ENCODE measurements at places on chromosomes 3 and 15.

- DNase-seq = no peak
Observed at GRCh38 chr3:98343647-98344507, 9.8 kb upstream of the OR5K4 start.

DNA sequence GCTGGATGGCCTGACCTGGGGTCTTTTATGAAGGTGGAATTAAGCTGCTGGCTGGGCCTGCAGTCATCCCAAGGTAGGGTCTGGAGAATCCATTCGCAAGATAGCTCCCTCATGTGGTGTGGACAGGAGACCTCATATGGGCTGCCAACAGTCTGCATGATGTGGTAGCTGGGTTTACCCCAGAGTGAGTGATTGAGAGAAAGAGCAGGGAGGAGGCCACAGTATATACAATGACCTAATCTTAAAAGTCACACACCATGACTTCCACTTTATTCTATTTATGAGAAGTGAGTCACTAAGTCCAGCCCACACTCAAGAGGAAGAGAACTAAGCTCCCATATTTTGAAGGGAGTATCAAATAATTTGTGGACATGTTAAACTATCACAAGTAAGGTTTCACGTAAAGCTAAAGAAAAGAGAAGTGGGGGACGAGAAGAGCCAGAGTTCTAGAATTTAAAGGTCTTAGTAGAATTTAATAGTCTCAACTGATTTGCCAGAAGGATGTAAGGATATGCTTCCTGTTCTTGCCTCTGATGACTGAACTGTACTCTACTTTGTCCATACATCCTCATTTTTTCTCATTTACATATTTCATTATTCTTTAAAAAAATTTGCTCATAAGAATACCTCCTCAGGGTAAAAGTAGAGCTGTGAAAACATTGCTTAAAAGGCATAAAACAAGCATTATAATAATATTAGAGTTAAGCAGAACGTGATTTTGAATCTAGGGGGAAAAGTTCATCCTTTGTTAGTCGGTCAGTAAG, 184.4 kb downstream of the PEX5L start:
- DNase-seq = no peak

DNA sequence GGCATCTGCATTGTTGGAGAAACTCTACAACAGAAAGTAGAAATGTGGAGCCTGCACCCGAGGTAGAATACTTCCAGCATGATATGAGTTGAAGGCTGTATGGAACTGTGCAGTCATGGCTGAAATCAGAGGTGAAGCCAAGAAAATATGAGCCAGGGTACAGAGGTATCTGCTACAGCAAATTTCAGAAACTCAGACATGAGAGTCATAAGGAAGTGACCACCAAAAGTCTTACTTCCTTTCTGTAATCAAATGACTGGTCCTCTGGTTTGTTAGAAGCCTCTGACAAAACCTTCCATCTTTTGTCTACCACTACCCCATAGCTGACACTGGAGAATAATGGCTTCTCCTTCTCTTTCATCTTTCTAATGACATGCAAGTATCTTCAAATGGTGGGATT, 159.4 kb downstream of the TMEM108 start:
- DNase-seq = no peak

GRCh38 chr15:31328428-31328968, 1.9 kb downstream of the KLF13 start:
- DNase-seq = peak; percentile 44

- no peak for DNase-seq
Observed at GRCh38 chr3:142028243-142028777, 121.0 kb downstream of the TFDP2 start.

DNA sequence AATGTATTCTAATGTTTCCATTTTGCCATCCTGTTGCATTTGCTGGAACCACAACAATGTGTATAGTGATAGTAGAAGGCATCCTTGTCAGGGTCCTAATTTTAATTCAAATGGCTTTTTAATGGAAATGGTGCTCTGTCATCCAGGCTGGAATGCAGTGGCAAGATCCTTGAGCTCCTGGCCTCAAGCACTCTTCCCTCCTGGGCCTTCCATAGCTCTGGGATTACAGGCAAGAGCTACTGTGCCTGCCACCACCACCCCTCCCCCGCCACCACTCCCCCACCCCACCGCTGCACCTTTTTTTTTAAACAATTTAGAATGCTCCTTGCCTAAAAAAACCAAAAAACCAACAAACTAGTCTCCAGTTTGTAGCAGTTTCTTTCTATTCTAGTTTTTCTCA, 15.2 kb upstream of the IQCF6 start:
- DNase-seq = no peak

- no peak for DNase-seq
Observed at GRCh38 chr3:41640076-41640475, 321.8 kb downstream of the ULK4 start.

DNA sequence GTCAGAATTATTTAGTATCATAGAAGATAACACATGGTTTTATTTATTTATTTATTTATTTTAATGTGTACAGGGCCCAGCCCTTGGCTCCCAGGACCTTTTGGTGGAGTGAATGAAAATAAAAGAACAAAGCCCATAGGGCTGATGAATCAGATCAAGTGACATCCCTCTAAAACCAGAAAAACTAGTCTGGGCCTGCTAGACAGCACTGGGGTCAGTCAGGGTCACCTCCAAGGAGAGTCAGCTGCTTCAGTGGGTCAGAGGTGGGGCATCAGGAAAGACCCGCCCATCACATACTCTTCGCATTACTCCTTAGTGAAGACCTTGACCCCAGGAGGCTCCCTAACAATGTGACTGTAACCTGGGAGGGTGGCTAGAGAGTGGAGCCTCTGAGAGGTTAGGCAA, 12.8 kb downstream of the PPCDC start:
- no peak for DNase-seq

DNA sequence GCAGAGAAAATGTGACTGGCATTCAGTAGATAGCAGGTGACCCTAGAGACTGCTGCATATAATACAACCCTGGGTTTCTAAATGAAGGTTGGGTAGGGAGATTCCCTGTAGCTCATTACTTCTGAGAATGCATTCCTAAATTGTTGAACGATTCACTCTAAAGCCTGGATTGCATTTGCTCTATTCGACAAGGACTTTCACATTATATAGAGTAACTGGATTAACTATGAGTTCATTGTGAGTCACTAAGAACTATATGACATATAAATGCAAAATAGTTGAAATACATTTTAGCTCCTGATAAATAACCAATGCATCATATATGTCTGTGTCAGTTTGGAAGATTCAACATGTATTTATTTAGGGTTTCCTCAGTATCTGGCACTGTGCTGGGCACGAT, 294.7 kb upstream of the CCDC54 start:
- no peak for DNase-seq

- DNase-seq = no peak
Observed at GRCh38 chr15:96564546-96564945, 234.0 kb downstream of the NR2F2 start.

DNA sequence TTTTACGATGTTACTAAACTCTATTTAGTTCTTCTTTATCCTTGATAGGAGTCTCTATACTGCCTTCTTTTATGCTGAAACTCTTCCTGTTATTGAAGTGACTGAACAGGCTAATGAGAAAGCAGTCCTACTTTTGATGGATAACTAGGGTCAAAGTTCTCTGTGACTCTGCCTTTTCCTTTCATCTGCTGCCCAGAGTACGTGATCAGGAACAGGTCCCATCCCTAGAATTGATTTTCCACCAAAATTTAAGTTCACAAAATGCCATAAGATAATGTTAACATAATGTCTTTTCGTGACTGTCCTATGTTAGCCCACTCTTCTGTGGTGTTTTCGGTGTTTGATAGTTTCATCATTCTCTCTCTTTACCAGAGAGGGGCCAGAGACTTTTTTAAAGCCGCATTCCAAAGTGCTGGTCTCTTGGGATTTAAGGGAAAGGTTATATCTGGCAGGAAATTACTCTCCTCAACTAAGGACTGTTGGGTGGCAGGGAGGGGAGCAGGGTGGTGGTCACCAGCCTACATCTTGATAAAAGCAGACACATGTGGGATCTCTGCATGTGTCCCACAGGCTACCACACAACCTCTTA, 50.3 kb upstream of the PLXND1 start:
- no peak for DNase-seq

DNA sequence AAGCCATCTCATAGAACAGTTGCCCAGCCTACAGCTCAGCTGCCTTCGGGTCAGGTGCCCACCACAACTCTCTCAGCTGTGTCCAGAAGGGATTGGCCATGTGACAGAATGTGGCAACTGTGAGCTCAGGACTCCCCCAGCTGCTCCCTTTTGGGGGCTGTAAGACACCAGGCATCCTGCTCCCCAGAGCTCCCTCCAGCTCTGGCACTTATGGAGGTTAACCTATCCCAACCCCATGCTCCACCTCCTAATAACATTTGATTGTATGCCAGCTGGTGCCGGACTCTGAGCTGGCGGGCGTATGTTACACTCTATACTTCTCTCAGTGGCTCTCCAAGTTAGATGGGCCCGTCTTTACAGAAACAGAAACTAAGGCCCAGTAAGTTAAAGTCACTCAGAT, 222.8 kb downstream of the FAM43A start:
- no peak for DNase-seq

DNA sequence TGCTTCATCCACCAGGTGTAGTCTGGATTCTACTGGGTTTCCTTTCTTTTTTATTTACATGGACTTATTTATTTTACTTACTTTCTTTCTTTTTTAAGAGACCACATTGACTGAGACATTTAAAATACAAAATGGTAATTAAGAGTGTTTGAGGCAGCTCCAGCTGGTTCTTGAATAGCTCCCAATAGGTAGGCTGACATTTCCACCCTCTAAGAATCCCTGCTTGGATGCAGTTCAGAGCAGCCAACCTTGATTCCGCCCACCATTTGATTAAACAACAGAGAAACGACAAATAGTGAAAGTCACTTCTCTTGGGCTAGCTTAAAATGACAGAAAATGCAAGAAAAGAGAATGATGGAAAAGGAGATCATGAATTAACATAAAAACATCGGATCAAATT, 270.5 kb downstream of the TUSC7 start:
- DNase-seq = no peak

GRCh38 chr3:131610174-131610573, 107.4 kb upstream of the MRPL3 start:
- no peak for DNase-seq

DNA sequence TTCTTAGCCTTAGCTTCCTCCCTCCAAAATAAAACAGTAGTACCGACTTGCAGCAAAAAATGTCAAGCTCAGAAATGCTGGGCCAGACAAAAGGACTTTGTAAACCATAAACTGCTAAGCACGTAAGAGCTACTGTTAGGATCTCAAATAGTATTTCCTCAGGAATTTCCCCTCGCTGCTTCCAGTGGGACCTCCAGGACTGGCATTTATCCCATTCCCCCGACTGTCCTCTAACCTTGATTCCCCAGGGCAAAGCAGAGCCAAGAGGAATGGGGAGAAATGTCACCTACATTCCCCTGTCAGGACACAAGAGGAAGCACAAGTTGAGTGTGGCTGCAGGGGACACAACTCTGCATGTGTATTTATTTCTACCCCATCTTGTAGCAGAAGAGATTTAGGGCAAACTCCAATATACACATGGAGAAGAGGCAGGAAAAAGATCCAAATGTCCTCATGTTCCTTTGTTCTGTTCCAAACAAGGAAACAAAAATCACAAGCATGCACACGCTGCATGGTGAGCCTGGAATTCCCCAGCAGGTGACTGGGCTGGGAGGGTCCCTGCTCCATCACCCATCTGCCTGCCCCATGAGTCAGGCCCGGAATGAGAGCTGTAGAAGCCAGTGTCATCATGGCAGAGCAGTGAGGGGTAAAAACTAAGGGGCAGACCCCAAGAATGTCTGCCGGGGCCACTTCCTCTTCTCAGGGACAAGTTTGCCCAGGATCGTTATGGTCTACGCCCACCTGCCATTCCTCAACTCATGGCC, 4.2 kb downstream of the STOML1 start:
- DNase-seq = no peak

DNA sequence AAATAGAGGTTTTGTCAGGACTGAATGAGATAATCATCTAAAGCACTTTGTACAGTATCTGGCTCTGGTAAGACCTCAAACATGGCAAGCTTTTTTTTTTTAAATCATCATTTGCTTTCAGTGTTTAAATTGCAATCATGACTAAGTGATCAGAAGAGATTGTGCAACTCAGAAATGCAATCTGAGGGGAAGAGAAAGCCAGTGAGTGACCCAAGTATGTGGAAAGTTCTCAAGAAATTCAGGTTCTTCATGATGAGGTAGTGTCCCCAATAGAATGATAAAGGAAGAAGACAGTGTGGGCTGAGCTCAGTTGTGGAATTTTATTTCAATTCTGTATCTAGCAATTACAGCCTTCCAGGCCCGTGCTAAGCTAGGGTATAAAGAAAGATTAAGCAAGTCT, 132.2 kb upstream of the TBC1D5 start:
- no peak for DNase-seq

DNA sequence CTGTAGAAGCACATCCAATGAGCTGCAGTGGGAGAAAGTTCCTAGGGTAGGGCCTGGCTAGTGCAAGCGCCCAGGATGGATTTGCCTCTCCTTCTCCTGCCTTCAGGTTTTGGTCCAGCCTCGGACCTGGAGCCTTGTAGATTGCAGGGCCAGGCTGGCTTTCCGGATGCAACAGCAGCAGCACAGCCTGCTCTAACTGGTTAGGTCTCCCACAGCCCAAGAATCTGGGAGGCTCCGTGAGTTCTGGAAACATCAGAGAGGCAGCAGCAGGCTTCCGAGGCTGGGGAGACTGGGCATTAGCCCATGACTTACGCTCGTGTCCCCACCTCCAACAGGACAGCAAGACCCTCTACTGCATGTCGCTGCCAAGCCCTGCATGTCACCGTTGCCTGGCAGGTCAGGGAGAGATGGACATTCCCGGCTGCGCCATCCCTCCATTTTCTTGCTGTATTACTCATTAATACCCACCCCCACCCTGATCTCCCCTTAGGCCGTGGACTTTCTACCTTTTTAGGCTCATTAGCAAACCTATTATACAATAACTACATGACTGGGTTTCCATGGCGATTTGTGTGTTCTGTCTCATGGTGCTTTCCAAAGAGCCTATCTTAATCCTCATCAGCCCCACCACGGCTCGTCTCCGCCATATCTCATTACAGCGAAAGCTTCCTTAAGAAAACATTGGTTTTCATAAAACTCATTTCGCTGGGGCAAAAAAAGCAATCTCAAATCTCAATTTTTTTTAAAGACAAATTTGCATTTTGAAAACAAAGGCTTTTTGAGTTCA, 40.9 kb upstream of the RGMA start:
- DNase-seq = no peak

GRCh38 chr3:186214670-186215069, 105.8 kb upstream of the ETV5 start:
- DNase-seq = no peak

DNA sequence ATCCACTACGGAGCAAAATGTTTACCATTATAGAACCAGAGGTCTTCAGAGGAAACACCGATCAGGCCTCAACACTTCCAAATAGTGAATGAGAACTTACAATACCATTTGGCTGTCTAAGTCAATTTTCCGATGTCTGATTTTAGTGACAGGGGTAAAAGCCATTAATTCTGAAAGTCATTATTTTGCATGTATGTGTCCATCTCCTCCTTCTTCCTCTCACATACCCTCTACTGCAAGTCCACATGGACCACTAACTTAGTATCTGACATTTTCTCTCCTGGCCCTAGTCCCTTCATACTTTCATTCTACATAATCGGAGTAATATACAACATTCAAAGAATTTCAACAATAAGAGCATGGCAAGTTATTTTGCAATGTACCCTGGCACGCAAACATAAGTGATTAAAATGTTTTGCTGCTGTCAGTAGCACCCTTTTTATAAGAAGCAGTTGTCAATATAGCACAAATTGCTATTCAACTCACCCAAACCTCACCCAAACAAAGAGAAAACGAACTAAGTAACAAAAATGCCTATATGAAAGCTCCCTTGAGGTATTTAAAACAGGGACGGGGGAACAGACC, 1.9 kb downstream of the TOP2B start:
- DNase-seq = no peak

GRCh38 chr3:148948913-148949657, 42.3 kb upstream of the GYG1 start:
- DNase-seq = no peak

Measured in stimulated activated CD8-positive, alpha-beta memory T cell treated with anti-CD3 and anti-CD28 coated beads, Interleukin-4, amount 100 ng/mL, for 1 hour (primary cell).